ENCODE measurements at places on chromosomes 5 and 9.
A peak's percentile ranks its signal among the peaks of the same experiment; 100 is the strongest.

GRCh38 chr5:1919750-1920149 is 37.0 kb upstream of the IRX4 start:
- no peak for DNase-seq

GRCh38 chr9:34492051-34492450 is 30.7 kb downstream of the ENHO start:
- DNase-seq: no peak

GRCh38 chr5:94992325-94992724 is 292.6 kb downstream of the MCTP1 start:
- DNase-seq: no peak

DNA sequence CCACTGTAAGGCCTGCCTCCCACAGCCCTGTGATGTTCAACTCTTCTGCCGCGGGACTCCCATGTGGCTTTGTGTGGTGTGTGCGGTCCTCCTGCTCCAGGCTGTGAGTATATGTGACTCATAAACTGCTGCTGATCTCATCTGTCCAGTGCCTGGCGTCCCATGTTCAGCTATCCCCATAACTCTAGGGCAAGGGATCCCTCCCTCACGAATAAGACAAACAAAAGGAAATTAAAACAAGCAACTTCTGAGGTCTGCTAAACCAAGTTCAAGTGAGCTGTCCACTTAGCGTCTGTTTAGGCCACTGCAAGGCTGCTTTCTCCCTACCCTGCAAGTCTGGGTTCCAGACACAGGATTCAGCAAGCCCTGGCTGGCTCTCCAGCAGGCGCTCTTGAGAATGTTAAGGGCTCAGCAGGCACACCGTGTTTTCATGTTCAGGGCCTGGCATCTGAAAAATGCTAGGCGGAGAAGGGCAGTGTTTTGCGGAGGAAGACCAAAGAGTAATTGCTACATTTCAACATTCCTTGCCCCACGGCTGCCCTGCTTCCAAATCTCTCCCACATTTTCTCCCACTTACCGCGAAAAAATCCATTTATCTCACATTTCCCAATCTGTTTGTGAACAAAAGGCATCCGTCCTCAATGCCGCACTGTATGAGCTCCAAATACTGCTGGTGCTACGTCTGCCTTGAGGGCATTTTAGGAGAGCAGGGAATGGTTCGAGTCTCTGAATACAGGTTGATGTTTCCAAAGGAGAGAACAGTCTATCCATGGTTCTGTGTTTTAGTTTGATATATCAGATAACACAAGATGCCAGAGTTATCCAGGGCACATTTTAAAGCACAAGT is 280.2 kb downstream of the SEMA5A start:
- peak; percentile 19 for DNase-seq

GRCh38 chr9:21357479-21358460 is 7.1 kb upstream of the IFNA6 start:
- DNase-seq: no peak

GRCh38 chr5:55418994-55419968 is 111.5 kb downstream of the MTREX start:
- DNase-seq: no peak

GRCh38 chr5:165495829-165496380 is 1990.5 kb downstream of the MAT2B start:
- DNase-seq: peak; percentile 32

DNA sequence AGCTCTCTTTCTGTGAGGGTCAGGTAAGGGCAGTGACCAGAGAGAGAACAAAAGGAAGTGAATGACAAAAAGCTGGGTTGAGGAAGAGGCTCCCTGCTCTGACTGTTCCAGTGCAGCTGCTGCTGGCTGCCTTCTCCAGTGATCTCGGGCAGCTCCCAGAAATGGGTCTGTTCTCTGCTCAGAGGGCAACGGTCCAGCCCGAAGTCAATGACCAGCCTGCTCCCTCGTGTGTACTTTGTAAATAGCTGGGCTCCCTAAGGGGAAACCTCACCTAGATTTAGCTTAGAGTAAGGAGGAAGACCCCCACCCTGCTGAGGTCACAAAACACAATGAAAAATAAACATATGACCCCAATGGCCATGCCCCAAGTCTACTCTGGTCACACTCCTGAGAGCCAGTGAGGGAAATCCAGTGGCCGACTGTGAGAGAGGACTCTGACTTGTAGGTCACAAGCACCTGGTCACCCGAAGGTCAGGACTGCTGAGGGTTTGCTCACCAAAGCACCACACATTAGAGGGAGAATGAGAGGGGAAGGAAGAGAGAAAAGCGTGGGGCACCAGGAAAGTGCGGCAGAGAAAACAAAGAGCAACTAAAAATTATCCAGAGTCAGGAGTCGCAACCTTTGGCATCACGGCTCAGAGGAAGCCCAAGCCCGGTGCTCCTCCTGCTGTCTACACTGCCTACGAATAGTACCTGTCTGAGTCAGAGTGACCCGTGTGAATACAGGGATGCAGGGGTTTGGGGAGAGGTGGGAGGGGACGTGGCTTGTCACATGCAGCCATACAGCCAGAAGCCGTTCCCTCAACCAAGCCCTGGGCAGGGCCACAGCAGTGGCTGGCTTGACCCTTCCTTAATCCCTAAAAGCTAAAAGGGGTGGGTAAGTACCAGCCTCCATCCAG is 19.8 kb downstream of the NIPAL4 start:
- no peak for DNase-seq

DNA sequence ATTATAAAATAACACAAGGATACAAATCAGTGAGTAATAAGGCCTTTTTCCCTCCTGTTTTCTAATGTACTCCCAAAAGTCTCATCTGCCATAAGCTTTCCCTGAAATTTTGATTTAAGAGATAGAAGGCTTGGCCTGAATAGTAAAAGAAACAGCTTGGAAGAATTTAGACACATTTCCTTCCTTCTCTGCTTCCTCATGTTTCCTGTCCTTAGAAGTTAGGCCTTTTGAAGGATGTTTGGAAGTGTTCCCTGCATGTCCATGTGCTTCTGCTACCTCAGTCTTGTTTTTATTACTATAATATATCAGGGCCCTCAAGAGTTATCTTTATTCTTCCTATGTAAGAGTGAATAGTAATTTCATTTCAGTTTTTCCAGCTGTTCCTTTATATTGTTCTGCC is 242.7 kb downstream of the DEPDC1B start:
- no peak for DNase-seq

DNA sequence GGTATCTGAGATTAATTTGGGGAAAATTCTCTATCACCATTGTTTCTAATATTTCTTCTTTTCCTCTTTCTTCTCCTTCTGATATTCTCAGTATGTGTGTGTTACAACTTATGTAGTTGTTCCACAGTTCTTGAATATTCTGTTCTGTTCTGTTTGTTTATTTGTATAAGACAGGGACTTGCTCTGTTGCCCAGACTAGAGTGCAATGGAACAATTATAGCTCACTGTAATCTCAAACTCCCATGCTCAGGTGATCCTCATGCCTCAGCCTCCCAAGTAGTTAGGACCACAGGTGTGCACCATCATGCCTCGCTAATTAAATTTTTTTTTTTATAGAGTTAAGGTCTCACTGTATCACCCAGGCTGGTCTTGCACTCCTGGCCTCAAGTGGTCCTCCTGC is 145.8 kb upstream of the TUT7 start:
- DNase-seq: no peak

DNA sequence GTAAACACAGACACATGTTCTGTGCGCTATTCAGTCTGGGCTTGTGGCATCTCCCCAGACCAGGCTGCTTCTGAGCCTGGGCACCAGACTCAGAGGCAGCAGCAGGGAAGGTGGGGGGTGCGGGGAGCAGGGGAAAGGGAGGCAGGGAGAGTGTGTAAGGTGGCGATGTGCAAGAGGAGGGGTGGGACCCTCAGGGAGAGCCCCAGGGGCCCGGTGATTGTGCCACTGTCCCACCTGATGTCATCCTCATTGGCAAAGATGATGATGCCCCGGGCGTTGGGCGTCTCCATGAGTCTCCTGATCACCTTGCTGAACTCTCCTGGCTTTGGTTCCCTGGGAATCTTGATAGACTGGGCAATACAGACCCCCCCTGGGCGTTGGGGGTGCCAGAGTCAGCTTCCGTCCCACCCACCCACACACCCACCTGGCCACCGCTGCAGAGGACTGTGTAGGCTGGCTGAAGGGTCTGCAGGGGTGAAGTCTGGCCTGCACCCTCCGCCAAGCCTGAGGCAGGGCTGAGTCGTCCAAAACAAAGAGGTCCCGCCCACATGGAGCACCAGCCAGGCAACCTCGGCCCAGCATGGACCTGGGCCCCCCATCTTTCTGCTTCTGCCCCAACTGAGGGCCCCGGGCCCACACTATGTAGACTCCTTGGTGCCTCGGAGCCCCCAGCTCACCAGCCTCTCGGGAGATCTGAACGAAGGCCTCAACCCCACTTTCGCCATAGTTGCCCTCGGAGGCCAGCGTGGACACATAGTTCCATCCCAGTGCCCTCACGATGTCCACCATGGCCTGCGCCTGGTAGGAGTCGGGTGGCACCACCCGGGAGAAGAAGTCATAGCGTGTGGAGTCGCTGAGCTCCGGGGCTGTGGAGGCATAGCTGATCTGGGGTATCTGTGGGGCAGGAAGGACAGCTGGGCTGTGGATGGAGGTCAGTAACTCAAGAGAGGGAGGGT is 3.7 kb downstream of the GRM6 start:
- DNase-seq: no peak

GRCh38 chr9:8365029-8365428 is 565.5 kb upstream of the DMAC1 start:
- no peak for DNase-seq

DNA sequence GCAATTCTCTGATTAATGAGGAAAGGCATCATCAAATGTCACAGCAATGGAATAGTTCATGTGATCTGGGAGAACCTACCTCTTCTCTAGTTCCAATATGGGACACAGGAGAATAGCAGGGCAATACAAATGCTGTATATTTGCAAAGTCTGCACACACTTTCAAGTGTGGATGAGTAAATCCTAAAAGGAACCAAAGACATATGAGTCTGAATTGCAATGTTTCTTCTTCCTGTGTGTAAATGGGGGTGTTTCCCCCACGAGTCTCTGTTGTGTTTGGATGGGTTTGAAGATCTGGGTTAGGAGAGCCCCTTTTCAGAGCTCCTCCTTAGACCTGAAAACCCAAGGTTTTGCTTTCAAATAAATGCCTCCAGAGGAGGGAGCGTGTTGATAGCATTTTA is 26.9 kb downstream of the SLC46A2 start:
- DNase-seq: no peak

DNA sequence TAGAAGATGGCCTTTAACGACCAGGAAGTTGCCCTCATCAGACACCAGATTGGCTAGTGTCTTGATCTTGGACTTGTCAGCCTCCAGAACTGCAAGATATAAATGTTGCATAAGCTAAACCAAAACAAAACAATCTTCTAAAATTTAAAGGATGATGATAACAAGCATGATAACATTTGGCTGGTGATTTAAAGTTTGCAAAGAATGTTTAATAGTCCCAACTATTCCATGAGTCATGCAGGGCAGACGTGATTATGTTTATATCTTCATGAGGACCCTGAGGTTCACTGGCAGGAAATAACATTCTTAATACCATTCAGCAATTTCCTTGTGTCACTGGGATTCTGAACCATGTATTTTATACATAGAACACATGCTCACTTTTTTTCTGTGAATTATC is 319.8 kb downstream of the HCN1 start:
- DNase-seq: no peak

DNA sequence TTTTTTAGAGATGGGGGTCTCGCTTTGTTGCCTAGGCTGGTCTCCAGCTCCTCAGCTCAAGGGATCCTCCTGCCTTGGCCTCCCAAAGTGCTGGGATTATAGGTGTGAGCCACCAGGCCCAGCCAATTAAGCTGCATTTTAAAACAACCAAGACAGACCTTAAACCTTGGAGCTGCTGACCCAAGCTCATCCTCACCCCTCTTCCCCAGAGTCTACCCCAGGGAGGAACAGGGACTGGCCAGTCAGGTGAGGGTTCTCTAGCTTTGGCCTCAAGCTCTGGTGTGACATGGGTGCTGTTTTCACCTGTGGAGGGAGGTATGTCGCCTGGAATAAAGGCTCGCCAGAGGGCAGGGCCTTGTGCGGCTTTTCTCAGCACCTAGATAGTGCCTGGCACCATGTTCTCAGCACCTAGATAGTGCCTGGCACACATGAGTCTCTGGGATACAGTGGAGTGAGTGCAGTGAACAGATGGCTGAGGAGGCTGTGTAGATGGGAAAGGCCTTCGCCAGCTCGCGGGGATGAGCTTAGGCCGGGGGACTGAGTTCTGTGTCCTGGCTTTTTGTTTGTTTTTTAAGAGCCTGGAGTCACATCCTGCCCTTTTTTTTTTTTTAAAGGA is 7.4 kb downstream of the CDK9 start:
- no peak for DNase-seq

DNA sequence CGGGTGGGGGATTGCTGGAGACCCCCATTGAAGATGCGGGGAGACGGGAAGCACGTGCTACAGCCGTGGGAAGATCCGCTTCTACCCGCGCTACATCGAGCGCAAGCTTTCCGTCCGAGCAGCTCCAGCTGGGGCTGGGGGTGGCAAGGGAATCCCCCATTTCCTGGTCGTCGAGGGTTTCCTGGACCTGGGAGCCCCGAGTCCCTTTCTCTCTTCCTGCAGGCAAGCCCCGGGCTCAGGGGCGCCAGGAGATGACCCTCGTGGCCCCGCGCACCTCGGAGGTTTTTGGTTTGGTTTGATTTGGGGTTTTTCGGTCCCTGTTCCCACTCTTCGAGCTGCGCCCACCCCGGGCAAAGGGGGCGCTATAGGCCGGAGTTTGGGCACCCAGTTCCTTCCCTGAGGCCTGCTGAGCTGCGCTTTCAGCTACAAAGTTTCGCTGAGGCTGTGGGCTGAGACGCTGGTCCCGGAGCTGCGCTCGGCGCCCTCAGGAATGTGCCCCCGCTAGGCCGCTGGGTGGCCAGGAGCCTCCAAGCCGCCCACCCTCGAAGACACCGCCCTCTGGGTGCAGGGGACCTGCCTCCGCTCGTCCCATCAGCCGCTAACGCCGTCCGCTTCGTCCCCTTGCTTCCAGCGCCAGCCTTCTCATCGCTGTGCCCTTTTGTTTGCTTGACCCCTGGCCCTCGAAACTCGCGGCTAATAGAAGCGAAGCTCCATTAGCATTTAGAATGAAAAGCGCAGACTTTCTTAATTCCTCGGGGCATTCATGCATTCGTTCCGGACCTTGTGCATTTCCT is 2.9 kb downstream of the NR4A3 start:
- peak; percentile 42 for DNase-seq

DNA sequence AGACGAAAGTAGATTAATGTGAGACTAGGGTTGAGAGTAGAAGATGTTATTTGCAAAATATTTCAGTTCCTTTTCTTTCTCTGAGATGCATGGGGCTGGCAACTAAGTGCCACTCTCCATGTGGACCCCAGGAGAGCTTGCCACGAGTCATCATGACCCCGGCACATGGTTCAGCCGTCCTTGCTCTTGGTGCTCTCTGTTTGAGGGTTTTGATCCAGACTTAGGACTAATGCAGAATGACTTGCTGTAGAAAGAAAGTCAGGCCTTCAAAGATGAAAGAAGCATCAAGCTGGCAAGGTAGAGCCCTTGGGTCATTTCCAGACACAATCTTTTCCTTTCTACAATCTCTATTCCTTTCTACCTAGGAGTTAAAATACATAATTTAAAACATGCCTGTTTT is 84.7 kb downstream of the RASGRF2 start:
- no peak for DNase-seq

Measured in right lung (tissue), 10 donors.